ENCODE measurements at places on chromosomes 13 and 19.

DNA sequence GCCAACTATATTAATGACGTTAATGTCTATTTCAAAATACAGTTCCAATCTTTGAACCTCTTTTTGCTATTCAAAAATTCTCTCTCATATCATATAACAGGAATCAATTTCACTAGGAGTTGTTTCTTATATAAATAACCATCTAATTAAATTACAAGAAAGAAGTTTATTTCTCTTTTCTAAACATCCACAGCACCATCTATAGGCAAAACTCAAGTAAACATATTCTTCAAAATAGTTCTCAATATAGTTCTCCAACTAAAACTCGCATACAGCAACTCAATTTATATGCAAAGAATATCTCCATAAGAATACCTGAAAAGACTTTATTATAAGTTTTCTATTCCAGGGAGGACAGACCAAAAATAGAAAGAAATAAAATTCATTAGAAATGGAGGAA, 65.6 kb downstream of the RBM26 start:
- DNase-seq = no peak

GRCh38 chr19:55165952-55166529, 372 bp downstream of the DNAAF3 start:
- DNase-seq = no peak

DNA sequence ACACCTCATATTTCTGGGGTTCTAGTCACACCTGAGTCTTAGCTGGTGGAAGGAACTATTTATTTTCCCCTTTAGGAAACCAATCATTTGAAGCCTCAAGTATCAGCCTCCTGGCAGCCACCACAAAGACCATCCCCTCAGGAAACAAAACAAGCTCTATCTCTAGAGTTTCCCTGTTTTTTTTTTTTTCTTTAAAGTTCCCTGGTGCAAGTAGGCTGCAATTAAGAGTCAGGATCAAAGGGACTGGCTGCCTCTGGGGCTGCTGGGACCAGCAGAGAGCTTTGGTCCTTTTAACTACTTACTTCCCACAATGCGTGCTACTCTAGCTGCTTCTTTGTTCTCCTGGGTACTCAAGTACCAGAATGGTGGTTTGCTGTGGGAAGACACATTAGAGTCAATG, 11.4 kb downstream of the MBNL2 start:
- DNase-seq = no peak

DNA sequence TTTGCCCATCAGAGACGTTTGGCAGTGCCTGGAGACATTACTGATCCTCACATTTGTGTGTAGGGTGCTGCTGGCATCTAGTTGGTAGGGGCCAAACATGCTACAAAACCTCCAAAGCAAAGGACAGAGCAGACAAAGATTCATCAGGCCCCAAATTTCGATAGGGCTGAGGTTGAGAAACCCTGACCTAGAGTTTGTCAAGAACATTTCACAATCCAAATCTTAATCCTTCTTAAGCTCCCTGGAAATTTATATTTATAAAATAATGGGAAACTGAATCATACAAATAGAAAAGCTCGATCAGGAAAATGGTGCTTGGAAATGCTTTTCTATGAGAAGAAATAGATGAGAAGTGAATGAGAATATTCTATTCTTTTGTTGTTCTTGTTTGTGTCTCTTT, 273.6 kb downstream of the DCT start:
- DNase-seq = no peak

GRCh38 chr13:60986301-60986700, 429.3 kb downstream of the PCDH20 start:
- DNase-seq = no peak

DNA sequence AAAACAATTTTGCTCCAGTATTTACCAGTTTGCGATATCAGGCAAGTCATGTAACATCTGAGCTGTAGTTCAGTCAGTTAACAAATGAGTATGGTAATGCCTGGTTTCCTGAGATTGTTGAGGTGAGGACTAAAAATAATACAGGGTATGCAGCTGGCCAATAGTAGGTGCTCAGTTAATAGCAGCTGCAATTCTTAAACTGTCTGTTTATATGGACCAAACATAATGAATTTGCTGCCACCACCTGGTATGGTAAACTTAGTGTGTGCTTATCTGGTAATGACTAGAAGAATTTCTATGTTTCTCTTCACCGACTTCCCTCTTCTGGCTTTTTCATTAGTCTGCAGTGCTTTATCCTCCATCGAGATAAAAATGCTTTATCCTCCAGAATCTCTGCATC, 9.1 kb downstream of the ZMYM2 start:
- DNase-seq = no peak
